Upper lobe of right lung (tissue), 1 donor: ENCODE measurements at places on chromosomes 13 and 19. TPM values are rescaled to one million over a fixed set of nuclear protein-coding genes. Genes with fewer than 3 reads are reported as not detected.

ACER1 gene
- not detected for total RNA-seq

CYP2A6 gene
- total RNA-seq, result not detected

ZNF728 gene
- 0.96 TPM for total RNA-seq

FCAR gene
- total RNA-seq, result 3.2 TPM

UPF1 gene
- 80.8 TPM for total RNA-seq

GRCh38 chr19:45476304-45476703 is 8.5 kb downstream of the FOSB start:
- DNase-seq, result no peak
- no peak overlapping the region for H3K4me3 ChIP-seq
- H3K27ac ChIP-seq, result no peak overlapping the region
- H3K36me3 ChIP-seq, result no peaks in the 10 kb centered on the region

ZNF729 gene
- total RNA-seq, result not detected

ANGPTL4 gene
- total RNA-seq, result 6.3 TPM

GRCh38 chr13:39682788-39683187 is 27.3 kb downstream of the COG6 start:
- no peaks in the 10 kb centered on the region for H3K4me1 ChIP-seq
- H3K4me3 ChIP-seq, result no peak overlapping the region
- H3K36me3 ChIP-seq, result peaks cover 40% of the 10 kb centered on the region
- no peak for DNase-seq
